ENCODE measurements at places on chromosomes 11 and 22.

DNA sequence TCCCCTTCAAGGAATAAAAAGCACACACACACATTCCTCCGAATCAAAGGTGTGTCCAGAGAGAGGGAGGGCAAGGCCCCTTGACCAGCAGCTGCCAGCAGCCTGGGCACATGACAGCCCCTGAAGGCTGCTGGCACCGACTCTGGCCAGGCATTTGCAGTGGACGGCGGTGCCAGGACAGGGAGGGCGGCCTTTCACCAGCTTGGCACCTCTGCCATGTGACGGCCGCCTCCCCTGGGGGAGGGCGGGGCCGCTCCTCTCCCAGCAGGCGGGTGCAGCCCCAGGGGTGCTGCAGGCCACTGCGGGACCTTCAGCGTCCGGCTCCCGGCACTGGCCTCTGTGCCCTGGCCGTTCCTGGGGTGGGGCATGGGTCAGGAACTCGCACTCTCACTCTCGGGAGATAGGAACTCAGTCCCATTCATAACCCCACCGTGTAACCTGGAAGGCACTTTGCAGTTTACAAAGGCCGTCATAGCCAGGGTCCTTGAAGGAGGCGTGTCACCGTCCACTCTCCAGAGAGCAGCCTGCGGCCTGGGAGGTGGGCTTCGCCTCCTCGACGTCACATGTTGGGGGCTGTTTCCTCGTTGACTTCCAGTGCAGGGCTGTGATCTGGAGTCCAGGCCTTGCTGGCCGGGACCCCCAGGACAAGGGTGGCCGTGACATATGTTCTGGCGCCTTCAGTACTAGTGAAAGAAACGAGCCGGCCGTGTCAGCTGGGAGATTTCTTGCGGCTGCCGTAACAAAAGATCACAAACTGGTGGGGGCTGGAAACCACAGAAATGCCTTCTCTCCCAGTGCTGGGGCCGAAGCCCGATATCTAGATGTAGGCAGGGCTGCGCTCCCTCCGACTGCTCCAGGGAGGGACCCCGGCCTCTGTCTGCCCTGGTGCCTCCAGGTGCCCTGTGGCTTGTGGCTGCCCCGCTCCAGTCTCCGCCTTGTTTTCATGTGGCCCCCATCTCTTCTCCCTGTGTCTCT, 39.9 kb upstream of the SMIM38 start:
- no peak for DNase-seq

DNA sequence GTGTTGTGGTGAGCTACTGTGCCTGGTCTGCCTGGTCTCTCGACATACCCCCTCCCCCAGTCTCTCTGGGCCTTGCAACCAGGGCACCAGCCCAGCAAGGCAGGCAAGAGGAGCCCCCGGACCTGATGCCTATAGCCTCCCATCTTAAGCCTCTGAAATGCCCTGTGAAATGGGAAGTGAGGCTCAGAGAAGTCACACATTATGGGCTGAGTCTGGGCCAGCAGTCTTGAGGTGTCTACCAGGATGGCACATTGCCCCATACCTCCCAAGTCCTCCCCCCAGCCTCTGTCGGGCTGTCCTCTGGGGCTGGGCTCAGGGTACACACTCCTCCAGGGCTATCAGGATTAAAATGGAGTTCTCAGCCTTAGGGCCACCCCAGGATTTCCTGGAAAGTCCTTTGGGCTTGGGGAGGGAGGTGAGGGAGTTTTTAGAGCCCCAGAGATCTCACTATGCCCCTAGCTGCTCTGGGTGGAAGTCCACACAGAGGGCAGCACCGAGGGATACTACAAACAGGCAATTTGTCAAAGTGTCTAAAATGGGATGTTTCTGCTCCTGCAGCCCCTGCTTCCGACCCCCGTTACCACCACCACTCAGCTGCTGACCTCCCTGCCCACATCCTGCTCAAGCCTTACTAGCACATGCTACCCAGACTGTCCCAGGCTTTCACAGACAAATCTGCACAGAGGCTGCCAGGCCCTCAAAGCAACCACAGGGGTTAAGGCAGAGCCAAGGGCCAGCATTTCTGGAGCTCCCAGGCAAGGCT, 3.1 kb upstream of the SH3BP1 start:
- DNase-seq: no peak

GRCh38 chr11:118914987-118915386, 10.7 kb downstream of the BCL9L start:
- no peak for DNase-seq

DNA sequence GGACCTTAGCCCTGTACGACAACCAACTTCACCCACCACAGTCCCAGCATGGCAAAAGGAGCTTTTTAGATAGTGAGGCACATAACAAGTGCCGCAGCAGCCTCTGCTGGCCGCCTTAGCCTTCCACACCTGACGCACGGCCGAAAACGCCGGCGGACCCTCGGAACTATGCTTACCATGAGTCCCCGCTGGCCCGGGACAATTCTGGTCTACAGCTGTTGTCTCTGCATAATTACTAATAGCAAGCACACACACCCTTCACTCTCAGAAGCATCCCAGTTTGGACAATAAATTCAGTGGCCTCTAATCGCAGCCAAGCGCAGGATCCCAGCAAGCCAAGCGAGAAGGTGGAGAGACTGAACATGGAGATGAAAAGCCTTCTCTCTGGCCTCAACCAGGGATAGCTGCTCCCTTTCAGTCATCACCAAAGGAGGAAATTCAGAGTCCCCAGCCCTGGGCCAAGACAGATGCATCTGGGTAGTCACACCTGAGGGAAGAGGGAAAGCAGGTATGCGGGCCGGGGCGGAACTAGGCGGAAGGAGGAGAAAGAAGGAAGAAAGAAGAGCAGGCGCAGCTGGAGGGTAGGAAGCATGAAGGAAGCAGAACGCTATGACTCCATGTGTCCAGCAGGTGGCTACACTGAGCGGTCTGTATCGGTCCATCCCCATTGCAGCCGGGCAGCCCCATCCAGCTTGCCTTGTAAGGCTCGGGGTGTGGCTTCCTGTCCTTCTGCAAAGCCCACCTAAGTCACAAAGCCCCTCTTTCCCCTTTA, 40.3 kb downstream of the BUD13 start:
- DNase-seq: peak; percentile 28

GRCh38 chr11:33737362-33737821, 1.2 kb upstream of the CD59 start:
- no peak for DNase-seq

All from activated CD8-positive, alpha-beta memory T cell treated with anti-CD3 and anti-CD28 coated beads for 1 hour (primary cell).